Natural killer cell treated with Interleukin-12 subunit alpha and Interleukin-12 subunit beta and Interleukin-15 and Interleukin-18, amount 100 ng/mL, for 72 hours (primary cell): ENCODE measurements at places on chromosomes 4 and X. TPM values are rescaled to one million over a fixed set of nuclear protein-coding genes. Genes with fewer than 3 reads are reported as not detected.

GRCh38 chr4:10020871-10021652 is at the start of gene SLC2A9:
Gene SLC2A9, minus strand, starts transcription at chr4:10021497. Its CDS starts 68 bp downstream, at chr4:10021429.
- H3K27me3 ChIP-seq = peaks cover 3% of the 10 kb centered on the region
- no peak for DNase-seq
- no peak within 1 kb of the TSS for H3K4me3 ChIP-seq
- peaks cover 5% of the 10 kb centered on the region for H3K4me1 ChIP-seq
- H3K27ac ChIP-seq = no peak within 1 kb of the TSS
- no peaks in the 10 kb centered on the region for H3K36me3 ChIP-seq

DNA sequence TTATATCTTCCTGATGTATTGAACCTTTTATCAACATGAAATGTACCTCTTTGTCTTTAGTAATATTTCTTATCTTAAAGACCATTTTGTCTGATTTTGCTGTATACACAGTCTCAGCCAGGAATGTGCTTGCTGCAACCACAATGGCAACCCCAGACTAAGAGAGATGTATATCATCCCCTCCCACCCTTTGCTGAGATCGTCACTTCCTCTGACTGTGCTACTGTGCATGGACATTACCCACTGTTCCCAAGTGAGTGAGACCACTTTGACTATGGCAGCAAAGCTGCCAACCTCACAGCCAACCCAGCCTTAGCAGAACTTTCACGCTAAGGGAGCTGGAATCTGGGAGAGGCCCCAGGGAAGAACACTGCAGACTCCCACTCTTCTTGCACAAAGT is 46.0 kb downstream of the EIF2S3 start:
- no peaks in the 10 kb centered on the region for H3K27me3 ChIP-seq
- no peaks in the 10 kb centered on the region for H3K36me3 ChIP-seq
- DNase-seq = no peak
- no peak overlapping the region for H3K27ac ChIP-seq
- H3K4me1 ChIP-seq = no peaks in the 10 kb centered on the region
- no peak overlapping the region for H3K4me3 ChIP-seq

GRCh38 chr4:1449833-1450741 is 43.8 kb upstream of the NKX1-1 start:
- peak; percentile 50 for DNase-seq
- H3K36me3 ChIP-seq = peaks cover 21% of the 10 kb centered on the region
- no peak overlapping the region for H3K4me3 ChIP-seq

DNA sequence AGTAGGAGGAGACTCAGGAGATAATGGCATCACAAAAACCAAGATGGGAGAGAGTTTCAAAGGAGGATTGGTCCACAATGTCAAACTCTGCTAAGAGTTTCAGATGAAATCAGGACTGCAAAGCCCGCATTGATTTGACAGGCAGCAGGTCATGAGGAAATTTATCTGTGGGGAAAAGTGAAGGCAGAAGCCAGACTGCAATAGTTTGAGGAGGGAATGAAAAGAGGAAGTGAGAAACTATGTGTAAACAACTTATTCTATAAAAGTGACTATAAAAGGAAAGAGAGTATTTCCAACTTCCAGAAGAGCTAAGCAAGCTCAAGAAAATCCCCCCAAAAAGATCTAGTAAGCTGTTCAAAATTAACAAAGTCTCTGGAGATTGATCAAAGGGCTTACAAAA is 66.3 kb upstream of the DGKK start:
- H3K4me1 ChIP-seq = no peaks in the 10 kb centered on the region
- no peak for DNase-seq
- peaks cover 26% of the 10 kb centered on the region for H3K36me3 ChIP-seq
- no peak overlapping the region for H3K4me3 ChIP-seq

- no peaks in the 10 kb centered on the region for H3K27me3 ChIP-seq
- DNase-seq = no peak
- no peak overlapping the region for H3K4me3 ChIP-seq
- peak overlapping the region; percentile 70 for H3K27ac ChIP-seq
Measured at GRCh38 chr4:152515678-152516077, 20.2 kb downstream of the FBXW7 start.

DNA sequence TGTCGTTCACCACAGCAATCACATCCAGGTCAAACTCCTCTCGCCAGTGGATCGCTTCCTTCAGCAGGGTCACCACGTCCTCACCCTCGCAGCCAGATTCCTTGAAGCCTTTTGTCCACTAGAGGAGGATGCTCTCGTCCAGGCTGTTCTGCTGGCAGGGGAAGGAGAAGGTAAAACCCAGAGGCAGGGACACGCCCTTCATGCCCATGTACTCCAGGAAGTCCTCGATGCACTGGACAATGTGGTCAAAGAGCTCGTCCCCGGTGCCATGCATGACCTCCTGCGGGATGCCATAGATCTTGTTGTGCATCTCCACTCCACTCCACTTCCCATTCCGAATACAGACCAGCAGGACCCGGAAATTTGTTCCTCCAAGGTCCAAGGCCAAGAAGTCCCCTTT is 152.4 kb downstream of the TENT5D start:
- no peak for DNase-seq
- H3K4me1 ChIP-seq = no peaks in the 10 kb centered on the region
- no peak overlapping the region for H3K4me3 ChIP-seq
- no peaks in the 10 kb centered on the region for H3K36me3 ChIP-seq
- H3K27ac ChIP-seq = no peak overlapping the region
- no peaks in the 10 kb centered on the region for H3K27me3 ChIP-seq

DNA sequence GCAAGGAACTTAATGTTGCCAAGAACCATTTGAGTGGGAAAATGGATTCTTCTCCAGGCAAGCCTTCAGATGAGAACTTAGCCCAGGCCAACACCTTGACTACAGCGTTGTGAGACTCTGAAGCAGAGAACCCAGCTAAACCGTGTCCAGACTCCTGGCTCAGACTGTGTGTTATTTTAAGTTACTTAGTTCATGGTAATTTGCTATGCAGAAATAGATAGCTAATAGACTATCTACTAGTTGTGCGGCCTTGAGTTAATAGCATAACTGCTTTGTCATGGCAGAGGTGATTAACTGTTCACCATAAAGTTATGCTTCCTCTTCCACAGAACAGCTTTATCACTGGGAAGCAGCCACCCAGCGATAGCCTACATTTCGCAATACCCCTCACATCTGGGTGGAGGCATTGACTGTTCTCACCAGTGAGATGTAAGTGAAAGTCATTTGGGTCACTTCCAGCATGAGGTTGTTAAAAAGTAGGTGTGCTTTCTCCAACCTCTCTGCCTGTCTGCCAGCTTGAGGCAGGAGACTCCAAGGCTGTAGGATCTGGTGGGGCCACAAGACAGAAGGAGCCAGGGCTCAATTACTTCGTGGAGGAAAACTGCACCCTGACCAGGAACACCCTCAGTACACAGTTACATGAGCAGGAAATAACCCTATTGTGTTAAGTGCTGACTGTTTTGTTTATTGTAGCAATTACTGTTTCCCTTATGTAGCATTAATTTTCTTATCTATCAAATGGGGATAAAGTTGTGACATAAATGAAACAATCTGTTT is 94.2 kb downstream of the GPAT3 start:
- no peaks in the 10 kb centered on the region for H3K4me1 ChIP-seq
- H3K27me3 ChIP-seq = peaks cover 28% of the 10 kb centered on the region
- DNase-seq = no peak
- no peak overlapping the region for H3K4me3 ChIP-seq

DNA sequence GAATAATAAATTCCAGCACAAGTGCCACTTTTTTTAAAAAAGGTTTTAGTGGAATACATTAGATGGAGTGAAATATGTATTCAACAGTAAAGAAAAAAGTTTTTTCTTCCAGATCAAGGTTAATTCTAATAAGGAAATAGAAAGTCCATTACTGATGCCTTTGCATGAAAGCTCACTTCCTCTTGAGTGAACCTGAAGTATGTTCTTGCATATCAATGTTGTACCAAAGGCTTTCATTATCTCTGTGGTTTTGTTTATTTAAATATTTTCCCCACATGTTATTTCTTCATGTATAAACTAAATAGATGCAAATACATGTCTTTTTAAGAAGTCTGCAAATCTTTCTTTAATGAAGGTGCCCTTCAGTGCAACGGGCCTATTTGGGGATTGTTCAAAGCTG is 307.9 kb downstream of the C4orf33 start:
- H3K36me3 ChIP-seq = peaks cover 6% of the 10 kb centered on the region
- H3K27ac ChIP-seq = no peak overlapping the region
- no peak overlapping the region for H3K4me3 ChIP-seq
- H3K4me1 ChIP-seq = no peaks in the 10 kb centered on the region

DNA sequence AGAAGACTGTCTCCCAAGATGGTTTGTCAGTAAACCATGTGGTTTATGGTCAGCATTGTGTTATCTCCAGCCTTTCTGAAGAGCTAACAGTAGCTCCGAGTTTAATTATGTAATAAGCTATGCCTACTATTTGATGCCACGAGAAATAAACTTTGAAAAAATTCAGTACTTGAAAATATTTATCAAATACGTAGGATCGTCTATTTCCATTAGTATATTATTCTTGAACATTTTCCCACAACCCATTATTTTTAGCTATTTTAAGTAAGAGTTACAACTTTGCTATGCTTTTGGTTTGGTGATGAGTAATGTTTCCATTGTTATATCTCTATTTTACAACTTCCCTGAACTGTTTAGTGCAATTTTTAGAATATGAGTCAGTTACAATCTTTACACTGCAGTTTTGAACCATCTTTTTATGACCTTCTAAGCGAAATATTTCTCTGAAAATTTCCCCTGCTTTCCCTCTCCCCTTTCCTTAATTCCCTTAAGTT is 44.5 kb upstream of the TRIM2 start:
- peaks cover 12% of the 10 kb centered on the region for H3K4me1 ChIP-seq
- peaks cover 26% of the 10 kb centered on the region for H3K27me3 ChIP-seq
- H3K36me3 ChIP-seq = no peaks in the 10 kb centered on the region
- peak overlapping the region; percentile 11 for H3K27ac ChIP-seq
- H3K4me3 ChIP-seq = peak overlapping the region; percentile 11
- no peak for DNase-seq

DNA sequence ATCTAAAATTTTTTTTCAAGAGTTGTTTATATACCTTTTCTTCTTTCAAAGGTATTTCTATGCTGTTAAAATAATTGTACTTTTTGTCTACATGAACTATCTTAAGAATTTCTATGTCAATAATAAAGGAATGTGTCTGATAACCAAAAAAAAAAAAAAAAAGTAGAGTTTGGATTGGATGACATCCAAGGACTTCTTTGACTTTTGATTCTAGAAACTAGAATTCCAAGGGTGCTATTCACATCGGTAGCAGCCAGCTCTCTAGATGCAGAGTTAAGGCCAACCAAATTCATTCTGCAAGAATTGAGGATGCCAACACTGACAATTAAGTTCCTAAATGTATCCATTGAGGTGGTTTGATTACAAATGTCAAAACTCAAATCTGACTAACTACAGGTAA is 42.0 kb upstream of the PRKG2 start:
- DNase-seq = no peak
- H3K4me1 ChIP-seq = no peaks in the 10 kb centered on the region
- H3K4me3 ChIP-seq = no peak overlapping the region
- H3K27me3 ChIP-seq = peaks cover 2% of the 10 kb centered on the region
- H3K36me3 ChIP-seq = no peaks in the 10 kb centered on the region

GRCh38 chrX:143025628-143026027 is at the start of gene SPANXN4:
Gene SPANXN4, plus strand, starts transcription at chrX:143025928. Its CDS starts 87 bp downstream, at chrX:143026015.
- DNase-seq = no peak
- H3K4me3 ChIP-seq = no peak within 1 kb of the TSS

- no peaks in the 10 kb centered on the region for H3K36me3 ChIP-seq
- DNase-seq = no peak
- no peak overlapping the region for H3K4me3 ChIP-seq
- H3K27me3 ChIP-seq = no peaks in the 10 kb centered on the region
Measured at GRCh38 chr4:146443525-146443924, 78.2 kb downstream of the SLC10A7 start.

DNA sequence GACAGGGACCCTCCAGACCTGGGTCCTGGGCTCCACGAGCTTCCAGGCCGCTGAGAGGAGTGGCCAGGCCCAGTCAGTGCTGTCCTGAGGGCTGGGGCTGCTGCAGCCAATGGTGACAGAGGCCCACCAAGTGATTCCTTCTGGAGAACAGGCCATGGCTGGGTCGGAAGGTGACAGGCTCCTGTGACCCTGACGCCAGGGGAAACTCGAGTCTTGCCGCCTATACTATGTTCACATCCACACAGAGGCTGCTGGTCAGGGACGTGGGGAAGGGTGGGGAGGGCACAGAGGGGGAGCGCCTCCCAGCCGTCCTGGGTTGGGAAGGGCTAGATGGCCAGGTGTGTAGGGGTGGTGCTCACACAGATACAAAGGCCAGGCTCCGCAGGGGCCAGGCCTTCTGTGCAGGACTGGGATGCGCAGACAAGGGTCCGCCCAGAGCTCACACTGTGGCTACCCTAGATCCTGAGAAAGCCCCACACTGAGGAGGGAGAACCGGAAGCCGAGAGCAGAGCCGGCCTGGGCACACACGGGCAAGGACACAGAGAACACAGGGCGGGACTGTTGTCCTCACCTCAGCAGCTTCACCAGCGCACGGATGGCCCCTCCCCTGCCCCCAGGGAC is 81.4 kb downstream of the HTRA3 start:
- H3K36me3 ChIP-seq = no peaks in the 10 kb centered on the region
- H3K27me3 ChIP-seq = no peaks in the 10 kb centered on the region
- no peak overlapping the region for H3K4me3 ChIP-seq

DNA sequence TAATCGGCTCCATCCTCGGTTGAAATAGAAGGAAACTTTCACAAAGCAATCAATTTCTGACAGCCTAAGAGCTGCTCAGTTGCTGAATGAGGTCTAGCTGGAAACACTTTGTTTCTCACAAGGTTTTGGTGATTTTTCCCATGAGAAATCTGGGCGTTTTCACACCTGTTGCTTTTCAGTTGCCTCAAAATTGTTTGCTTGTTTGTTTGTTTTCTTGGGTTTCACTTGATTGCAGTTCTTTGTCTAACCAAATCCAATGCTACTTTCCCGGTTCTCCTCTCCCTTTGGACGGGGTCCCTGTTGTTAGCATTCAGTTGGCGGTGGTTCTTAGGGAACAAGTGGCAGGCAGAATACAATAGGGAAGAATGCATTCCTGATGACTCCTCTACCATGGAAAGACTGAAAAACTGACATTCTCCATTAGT is 135.5 kb downstream of the PALLD start:
- no peak for DNase-seq
- H3K27ac ChIP-seq = no peak overlapping the region
- peak overlapping the region; percentile 25 for H3K4me3 ChIP-seq
- peaks cover 45% of the 10 kb centered on the region for H3K27me3 ChIP-seq
- H3K4me1 ChIP-seq = peaks cover 13% of the 10 kb centered on the region

The TBCK gene
- total RNA-seq = 31.3 TPM

The H2BW2 gene
- total RNA-seq = not detected

The KLHL34 gene
- total RNA-seq = not detected

The EVC gene
- total RNA-seq = 7.2 TPM

The PCYT1B gene
- total RNA-seq = not detected

The CDKL2 gene
- 0.36 TPM for total RNA-seq

The CCDC160 gene
- total RNA-seq = not detected
